ENCODE measurements at places on chromosomes 4 and X.

GRCh38 chr4:152104901-152105357 lies 344.1 kb upstream of the GATB start:
- DNase-seq: no peak

- no peak for DNase-seq
Measured at GRCh38 chrX:16979226-16979625, 32.8 kb downstream of the REPS2 start.

- DNase-seq: no peak
Measured at GRCh38 chrX:102765217-102765616, 44.7 kb downstream of the GPRASP3 start.

DNA sequence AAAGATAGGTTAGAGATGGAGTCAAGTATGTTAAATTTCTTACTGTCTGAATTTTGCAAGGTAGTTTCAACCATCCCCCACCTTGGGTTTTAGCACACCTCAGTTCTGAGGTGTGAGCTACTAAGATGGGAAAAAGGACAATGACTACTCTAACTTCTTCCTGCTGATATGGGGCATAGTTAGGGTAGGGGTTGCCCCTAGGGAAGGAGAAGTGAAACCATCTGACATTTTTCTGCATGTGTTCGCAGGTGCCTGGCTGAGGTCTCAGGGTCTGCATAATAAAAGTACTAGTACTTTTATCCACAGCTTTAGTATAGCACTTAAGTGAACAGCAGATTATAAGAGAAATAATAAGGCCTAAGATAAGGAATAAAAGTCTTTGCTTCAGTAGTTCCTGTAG lies 129.5 kb upstream of the CYSLTR1 start:
- DNase-seq: no peak

DNA sequence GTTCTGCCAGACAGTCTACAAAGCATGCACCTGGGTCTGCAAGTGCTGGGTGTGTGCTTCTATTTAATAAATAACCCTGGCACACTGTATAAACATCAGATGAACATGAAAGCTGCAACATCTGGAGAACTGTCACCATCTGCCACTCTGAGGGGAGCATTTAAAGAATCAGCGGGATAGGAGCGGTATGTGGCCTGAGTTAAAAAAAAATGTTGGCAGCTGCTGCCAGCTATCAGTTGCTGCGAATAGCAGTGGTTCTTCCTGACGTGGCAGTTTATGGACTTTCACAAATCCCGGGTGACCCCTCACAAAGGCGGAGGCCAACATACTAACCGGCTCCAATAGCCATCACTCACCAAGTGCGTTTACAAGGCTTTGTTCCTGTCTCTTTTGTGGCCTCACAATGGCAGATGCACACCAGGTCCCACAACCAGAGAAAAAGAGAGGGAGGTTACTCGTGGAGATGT lies 95.1 kb downstream of the RASL11B start:
- no peak for DNase-seq

DNA sequence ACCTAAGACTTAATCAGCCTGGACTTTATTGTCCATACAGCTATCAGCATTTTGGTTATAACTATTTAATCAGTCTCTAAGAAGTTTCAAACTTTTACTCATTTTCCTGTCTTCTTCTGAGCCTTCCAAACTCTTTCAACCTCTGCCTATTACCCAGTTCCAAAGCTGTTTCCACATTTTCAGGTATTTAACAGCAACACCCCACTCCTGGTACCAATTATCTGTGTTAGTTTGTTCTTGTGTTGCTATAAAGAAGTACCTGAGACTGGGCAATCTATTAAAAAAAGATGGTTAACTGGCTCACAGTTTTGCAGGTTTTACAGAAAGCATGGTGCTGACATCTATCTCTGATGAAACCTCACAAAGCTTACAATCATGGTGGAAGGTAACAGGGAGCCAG lies 195.6 kb downstream of the NPNT start:
- no peak for DNase-seq

DNA sequence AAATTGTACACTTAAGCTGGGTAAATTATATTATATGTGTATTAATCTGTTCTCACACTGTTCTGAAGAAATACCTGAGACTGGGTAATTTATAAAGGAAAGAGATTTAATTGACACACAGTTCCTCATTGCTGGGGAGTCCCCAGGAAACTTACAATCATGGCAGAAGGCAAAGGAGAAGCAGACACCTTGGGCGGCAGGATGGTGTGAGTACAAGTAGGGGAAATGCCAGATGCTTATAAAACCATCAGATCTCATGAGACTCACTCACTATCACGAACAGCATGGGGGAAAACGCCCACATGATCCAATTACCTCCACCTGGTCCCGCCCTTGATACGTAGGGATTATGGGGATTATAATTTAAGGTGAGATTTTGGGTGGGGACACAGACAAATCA lies 34.9 kb downstream of the PDE5A start:
- DNase-seq: no peak

GRCh38 chrX:100928660-100929613 lies at the start of gene XKRX:
Gene XKRX, minus strand, starts transcription at chrX:100928917. Its CDS starts 613 bp downstream, at chrX:100928304.
- no peak for DNase-seq

DNA sequence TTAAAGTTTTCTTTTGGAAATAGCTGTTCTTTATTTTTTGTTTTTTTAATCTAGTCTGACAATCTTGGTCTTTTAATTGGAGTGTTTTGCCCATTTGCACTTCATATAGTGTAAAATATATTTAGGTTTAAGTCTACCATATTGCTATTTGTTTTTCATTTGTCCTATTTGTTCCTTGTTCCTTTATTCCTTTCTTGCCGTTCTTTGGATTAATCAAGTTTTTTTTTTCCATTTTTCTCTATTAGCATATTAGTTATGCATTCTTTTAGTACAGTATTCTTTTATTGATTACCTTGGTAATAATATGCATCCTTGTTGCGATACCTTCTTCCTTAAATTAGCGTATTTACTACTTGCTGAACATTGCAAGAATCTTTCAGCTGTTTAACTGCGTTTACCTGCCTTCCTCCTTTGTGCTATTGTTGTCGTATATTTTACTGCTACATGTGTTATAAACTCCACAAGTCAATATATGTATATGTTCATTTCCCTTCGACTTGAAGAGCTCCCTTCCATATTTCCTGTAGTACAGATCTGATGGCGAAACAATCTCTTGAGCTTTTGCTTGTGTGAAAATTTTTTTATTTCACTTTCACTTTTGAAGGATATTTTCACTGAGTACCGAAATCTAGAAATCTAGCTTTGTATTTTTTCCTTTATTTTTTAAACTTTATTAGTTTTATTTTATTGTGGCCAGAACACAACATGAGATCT lies 23.9 kb upstream of the RNF212 start:
- DNase-seq: no peak

- no peak for DNase-seq
Measured at GRCh38 chr4:186557486-186557885, 2.1 kb upstream of the MTNR1A start.

- DNase-seq: no peak
Measured at GRCh38 chr4:26533685-26534084, 43.4 kb upstream of the CCKAR start.

DNA sequence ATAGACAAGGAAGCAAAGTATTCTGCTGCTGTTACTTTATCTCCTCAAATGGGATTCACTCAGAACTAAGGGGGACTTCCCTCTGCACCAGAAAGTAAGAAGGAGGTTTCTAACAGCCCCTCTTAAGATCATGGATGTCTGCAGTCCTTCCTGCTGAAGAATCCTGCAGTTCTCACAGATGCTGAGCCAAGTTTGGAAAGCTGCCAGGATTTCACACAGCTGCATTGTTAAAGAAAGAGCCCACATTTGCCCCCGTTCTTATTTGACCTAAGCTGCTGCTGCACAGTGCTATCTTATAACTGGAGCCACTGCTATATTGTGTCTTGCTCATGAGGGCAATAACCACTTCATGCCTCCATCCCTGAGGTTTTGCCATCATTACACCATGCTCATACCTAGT lies 81.1 kb downstream of the FAAH2 start:
- peak; percentile 1 for DNase-seq

GRCh38 chrX:136710325-136710951 lies 62.5 kb downstream of the CD40LG start:
- DNase-seq: no peak

DNA sequence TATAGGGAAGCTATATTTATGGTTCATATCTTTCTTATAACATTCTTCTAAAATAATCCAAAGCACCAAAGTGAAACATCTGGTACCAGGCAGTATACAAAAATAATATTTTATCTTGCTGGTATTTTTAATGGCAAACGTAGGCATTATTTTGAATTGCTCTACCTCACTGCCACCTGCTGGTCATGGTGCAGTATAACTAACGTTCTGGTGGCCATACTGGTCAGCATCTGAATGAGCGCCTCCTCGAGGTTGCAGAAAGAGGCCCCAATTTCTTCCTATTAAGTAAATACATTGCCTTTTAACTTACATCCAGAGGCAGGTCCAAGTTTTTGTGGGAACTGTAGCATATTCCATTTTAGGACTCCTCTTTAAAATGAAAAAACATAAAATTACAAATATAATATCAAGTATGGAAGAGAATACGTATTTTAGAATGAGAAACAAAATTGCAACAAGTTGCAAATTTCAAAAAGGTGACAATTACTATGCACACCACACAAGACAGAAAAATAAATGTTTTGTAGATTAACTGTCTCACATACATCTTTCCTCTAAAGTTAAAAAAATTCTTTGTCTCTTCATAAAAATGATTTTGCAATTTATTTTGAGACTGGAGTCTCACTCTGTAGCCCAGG lies 22.9 kb upstream of the CWH43 start:
- DNase-seq: peak; percentile 76

- DNase-seq: peak; percentile 12
Measured at GRCh38 chrX:49844611-49845010, 15.5 kb downstream of the PAGE4 start.

DNA sequence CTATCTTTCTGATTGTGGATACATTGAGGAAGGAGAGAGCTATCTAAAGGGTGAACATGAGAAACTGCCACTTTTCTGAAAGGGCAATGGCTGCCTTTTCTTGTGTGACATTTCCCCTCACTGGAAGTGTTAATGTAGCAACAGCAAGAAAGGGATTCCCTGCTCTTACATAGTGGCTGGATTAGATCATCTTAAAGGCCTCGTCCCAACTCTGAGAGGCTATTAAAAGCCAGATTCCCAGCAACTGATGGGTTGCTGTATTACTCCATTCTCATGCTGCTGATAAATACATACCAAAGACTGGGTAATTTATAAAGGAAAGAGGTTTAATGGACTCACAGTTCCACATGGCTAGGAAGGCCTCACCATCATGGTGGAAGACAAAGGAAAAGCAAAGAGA lies 33.7 kb upstream of the ADH7 start:
- DNase-seq: no peak

DNA sequence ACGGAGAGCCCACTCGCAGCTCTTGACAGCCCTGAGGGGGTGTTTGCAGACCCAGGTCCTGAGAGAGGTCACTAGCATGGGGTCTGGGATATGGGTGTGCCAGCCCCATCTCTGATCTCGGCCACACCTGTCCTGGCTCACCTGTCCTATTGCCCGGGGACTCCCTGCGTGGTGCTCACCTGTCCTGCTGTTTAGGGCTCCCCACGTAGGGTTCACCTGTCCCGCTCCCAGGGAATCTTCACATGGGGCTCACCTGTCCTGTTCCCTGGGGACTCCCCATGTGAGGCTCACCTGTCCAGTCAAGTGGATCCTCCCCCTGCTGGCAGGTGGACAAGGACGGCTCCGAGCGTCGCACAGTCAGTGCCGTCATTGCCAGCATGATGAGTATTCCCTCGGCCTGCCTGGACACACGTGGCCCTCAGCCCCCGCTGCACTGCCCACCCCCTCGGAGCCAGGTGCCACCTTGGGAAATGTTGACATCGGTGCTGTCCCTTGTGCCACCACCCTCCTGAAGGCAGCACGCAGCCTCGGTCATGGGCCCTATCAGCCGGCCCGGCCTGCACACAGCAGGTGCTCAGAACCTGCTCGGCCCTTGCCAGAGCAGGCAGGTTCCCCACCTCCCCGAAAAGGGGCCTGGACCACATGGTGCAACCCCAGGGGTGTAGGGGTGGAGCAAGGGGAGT lies 6.3 kb downstream of the SLC49A3 start:
- no peak for DNase-seq

DNA sequence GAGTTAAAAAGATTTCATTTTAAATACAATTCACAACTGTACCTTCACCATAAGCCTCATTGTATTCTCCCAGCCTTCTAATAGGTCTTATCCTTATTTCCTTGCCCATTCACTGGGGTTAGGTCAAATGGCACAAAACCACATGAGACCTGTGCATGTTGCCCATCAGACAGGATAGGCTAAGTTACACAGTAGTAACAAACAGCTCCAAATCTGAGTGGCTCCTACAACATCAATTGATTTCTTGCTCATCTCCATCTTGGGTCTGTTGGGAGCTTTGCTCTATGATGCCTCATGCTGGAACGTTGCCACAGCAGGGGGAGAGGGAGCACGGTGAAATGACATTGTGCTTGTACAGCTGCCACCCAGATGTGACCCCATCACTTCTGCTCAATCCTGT lies 70.6 kb downstream of the DHX15 start:
- DNase-seq: no peak

- DNase-seq: no peak
Measured at GRCh38 chrX:55206162-55206941, 13.8 kb upstream of the PAGE5 start.

GRCh38 chr4:76246025-76246424 lies 5.5 kb upstream of the FAM47E start:
- DNase-seq: no peak

DNA sequence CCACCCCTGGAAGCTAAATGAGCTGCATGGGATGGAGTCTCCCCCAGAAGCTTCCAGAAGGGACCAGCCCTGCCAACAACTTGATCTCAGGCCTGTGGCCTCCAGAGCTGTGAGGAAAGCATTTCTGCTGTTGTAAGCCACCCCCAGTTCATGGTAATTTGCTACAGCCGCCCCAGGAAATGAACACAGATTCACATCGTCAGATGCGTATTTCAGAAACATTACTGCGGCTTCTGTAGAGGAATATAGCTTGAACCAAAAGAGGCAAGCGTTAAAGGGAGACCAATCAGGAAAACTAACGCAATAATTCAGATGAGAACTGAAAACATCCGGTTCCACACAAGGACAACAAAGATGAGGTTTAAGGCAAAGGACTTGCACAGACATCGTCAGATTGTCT lies 128.4 kb upstream of the TBL1X start:
- DNase-seq: no peak

All from hippocampal formation (tissue), 2 donors.